ENCODE measurements at places on chromosomes 7 and 10.
A peak's percentile ranks its signal among the peaks of the same experiment; 100 is the strongest.

DNA sequence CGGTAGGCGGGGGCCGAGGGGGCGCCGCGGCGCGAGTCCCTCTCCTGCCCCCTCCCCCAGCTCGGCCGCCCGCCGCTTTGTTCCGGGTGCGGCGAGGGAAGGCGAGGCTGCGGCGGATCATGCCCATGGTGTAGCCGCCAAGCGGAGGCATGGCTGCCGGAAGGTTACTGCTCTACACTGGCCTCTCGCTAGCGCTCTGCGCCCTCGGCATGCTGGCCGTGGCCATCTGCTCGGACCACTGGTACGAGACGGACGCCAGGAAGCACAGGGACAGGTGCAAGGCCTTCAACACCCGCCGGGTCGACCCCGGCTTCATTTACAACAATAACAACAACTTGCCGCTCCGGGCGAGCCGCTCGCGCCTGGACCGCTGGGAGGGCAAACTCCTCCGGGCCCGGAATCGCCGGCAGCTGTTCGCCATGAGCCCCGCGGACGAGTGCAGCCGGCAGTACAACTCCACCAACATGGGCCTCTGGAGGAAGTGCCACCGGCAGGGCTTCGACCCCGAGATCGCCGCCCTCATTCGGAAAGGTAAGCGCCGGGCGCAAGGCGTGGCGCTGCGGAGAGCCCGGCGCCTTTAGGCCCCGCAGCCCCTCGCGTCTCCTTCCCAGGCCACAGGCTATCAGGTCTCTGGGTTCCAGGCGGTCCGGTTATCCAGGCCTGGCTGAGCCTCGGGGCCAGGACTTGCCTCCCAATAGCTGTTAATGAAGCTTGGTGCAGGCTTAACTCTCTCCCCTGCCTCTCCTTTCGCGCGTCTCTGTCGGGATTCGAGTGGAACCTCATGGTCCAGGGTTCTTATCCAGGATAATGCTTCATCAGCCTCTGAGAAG lies 513 bp downstream of the TMEM178B start:
- DNase-seq = no peak

DNA sequence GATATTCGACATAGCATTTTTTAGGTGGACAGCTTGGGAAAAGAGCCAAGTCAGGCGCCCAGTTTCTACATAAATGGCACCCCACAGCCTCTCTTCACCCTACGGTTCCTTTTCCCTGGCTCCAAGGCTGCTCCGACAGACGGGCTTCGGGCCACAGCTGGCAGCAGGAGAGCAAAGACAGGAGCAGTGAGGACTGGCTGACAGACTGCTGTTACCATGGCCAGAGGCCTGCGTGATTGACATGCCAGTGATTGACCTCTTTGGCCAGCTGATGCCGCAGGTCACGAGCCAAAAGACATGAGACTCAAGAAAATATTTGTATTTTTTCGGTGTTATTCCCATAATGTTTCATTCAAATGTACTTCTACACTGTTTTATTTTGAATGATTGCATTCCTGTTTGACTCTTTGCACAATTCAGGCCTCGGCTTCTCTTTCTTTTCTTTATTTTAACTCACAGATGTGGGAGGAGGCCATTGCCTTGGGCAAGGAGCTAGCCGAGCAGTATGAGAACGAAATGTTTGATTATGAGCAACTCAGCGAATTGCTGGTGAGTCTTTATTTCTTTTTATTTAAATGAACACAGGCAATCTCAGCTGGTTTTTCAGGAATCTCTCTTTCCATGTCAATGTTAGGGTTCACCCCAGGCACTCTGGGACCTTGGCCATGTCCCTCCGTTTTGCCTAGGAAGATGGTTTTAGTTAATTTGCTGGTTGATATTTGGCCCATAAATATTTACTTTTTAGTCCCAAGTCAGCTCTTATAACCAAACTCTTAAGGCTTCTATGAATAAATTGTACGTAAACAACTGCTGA lies 146.3 kb upstream of the NPS start:
- no peak for DNase-seq

DNA sequence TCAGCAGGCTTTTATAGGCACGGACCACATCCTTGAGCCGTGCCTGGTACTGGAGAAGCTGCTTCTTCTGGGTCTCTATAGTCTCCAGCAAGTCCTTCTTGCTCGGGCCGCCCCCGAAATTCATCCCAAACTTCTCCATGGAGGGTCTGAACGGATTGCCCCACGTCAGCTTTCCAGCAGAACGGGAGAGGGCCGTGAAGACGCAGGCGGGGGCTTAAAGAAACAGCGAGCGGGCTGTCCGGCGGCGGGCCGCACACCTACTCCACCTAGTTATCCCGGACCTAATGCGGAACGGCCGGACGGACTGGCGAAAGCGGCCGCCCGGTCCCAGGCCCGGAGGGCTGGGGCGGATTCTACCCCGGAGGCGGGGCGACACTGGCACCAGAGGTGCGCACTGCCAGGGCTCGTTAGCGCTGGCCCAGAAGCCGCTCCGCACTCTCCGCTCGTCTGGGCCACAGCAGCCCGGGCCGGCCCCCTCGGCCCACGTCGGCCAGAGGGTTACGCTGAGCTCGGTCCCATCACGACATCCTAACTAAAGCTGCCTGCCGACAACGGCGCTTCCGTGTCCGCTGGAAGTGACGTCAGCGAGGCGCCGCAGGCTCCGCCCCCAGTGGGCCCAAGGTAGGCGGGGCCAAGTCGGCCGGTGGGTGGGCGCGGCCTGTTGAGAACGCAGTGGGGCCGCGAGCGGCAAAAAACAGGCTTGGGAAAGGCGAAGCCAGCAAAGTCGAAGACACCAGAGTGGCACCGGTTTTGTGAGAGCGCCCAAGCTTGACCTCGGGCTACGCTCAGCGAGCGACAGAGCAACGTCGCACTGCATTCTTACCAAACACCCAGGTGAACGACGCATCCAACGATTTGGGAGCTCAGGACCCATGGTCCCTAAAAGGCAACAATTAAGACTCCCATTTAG lies at the start of gene GCC1:
GCC1 (minus strand) TSS at position 553 of the 910 bp plus-strand sequence; CDS start at position 139, 414 bp downstream.
- peak; percentile 97 for DNase-seq

GRCh38 chr7:129376778-129377700 lies 57.2 kb upstream of the STRIP2 start:
- DNase-seq = no peak
